IPS DF 19.7 (cell line): ENCODE measurements at places on chromosomes 13 and 19.

DNA sequence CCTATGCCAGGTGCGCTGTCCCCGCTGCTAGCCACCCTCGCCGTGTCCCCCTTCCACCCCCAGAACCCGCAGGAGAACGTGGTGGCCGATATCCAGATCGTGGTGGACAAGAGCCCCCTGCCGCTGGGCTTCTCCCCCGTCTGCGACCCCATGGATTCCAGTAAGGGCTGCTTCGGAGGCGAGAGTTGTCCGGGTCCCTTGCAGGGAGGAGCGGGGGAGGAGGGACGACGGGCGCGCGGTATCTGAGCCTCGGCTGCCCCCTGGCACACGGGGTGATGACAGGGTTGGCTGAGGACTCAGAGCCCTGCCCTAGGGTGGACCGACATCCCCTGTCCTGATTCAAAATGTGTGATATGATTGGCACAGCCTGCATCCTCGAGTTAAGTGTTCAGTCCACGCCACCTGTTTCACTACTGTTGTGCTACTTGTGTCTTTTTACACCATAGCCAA lies 653 bp downstream of the MVB12A start:
- no peak for DNase-seq

- no peak for DNase-seq
These were observed 11.6 kb downstream of the PNPLA6 start for GRCh38 chr19:7547159-7547558.

DNA sequence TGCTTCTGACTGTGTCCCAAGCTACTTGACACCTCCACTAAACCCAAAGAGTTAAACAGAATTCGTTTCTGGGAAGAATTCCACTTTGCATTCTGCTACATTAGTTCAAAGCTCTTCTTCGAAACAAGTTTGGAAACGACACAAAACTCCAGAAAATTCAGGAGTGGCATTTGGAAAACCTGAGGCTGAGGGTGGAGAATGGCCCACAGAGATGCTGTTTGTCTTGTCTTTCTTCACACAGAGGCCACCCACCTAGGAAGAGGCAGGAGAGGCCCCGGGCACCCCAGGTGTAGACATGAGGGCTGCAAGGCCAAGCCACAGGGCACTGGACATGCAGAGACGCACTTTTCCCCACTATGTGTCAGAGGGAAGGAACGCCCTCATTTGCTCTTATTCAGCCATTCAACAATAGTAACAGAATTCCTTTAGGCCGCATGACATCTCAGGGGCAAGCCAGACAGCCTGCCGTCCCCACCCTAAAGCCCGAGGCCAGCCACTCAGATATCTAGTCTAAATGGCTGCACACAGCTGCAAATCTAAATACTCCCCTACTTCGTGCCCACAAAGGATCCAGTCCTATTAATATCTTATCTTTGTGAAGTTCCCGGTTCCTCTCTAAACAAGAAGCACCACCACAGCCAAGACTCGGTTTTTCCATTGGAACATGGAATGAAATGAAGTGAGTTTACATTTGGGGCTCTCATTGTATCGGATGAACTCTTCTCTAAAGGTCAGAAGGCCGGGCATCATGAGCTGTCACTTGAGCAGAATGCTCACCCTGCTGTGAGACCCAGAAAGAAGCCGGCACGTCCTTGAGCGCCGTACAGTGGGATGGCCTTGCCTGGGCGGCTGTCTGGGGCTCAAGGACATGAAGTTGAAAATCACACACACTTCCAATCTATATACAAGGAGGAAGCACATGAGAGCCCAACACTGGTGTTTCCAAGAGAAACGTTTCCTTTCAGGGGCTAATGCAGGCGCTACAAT lies 19.8 kb downstream of the COL4A1 start:
- DNase-seq = no peak

GRCh38 chr13:41802684-41803444 lies 158.0 kb downstream of the VWA8 start:
- no peak for DNase-seq

DNA sequence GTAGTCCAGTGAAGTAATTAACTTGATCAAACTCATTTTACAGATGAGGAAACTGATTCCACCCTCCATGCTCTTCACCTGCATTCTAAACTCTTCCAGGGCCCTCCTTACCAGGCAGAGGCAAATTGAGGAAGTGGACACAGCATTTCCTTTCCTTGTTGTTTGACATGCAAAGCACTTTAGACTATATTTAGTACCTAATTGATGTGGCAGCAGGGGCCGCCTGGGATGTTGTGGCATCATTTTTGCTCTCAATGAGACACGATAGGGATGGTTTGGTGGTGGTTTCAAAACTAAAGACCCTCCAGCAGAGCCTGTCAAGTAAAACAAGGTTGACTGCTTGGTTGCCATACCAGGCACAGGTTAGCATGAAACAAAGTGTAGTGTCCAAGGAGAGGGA lies 7.9 kb downstream of the SIPA1L3 start:
- no peak for DNase-seq

GRCh38 chr19:40489882-40490230 lies 23.1 kb downstream of the SPTBN4 start:
- no peak for DNase-seq

DNA sequence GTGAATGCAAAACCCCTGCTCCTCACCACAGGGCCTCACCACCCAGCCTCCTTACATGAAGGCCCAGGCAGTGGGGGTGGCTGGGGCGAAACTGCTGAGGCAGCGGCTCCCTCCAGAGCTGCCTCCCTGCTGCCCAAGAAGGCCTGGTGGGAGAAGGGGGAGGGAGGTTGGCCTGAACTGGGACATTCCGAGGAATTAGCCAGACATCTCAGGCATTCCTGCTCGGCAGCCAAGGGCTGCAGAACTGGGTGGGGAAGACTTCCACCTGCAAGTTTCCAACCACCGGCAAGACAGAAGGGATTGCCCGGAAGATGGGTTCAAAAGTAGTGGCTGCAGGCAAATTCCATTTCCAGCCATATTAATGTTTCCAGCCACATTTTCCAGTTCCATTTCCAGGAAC lies 2.3 kb upstream of the PSPN start:
- no peak for DNase-seq

DNA sequence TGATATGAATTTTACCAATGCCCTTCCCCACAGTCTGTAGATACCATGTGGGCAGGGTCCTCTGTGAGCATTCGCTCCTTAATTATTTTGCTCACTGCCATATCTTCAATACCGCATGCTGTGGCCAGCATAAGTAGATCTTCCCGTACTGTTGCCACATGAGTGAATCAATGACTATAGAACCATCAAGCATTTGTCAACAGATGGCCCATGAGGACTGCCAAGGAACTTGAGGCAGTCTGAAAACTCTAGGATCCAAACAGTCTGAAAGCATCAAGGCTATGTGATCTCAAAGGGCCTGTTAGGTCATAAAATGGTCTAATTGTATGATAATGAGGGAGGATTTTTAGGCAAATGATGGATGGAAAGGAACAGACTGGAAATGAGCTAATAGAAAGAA lies 27.4 kb upstream of the GPR12 start:
- DNase-seq = no peak

DNA sequence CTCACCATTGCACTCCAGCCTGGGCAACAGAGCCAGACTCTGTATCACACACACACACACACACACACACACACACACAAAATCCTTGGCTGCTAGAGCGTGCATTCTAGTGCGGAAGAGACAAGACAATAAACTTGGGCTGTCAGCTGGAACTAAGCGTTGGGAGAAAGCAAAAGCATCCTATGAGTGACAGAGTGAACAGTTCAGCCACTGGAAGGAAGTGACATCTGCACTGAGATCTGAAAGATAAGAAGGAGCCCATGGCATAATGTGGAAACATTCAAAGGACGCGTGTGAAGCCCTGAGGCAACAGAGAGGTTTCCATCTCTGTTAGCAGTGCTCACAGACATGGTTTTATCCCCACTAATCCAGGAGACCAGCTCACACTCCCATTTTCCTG lies 3.5 kb upstream of the SLC1A5 start:
- DNase-seq = no peak

DNA sequence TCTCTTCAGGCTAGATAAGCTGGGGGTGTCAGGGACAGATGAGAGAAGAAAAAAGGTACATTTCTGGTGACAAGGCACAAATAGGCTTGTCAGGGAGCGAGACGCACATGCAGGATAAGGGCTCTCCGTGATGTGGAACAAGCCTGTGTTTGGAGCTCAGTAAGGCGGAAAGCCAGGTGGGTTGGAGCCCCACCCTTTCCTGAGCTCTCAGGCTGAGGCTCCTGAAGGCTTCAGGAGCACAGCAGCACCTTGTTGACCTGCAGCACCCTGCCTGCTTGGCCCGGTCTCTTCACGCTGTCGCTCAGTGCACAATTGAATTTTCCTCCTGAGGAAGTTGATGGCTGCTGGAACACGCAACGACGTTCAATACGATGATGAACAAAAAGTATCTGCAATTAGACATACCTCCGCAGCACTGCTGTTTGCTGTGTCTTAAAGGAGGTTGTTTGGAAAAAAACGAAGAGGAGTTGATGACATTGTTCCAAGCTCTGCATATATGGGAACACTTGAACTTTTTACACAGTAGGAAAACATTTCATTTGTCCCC lies 29.3 kb downstream of the SERP2 start:
- no peak for DNase-seq

DNA sequence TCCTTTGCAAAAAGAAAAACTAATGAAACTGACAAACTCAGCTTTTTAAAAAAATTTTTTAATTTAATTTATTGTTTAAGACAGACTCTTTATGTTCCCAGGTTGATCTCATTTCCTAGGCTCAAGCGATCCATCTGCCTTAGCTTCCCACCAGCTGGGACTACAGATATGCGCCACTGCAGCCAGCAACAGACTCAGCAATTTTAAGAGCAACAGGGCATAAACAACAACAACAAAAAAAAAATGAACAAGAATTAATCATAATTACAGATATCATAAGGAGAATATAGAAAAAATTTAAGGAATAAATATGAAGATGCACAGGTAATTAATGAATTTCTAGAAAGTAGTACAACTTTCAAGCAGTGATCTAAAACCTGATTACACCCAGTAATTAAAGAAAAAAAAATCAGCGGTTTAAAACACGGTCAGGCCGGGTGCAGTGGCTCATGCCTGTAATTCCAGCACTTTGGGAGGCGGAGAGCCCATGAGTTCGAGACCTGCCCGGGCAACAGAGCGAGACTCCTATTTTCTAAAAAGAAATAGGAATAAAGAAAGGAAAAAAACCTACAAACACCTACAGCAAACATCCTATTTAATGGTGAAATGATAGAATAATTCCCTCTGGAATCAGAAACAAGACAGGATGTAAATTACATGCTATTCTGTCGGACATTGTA lies 1.4 kb downstream of the ZNF699 start:
- no peak for DNase-seq

DNA sequence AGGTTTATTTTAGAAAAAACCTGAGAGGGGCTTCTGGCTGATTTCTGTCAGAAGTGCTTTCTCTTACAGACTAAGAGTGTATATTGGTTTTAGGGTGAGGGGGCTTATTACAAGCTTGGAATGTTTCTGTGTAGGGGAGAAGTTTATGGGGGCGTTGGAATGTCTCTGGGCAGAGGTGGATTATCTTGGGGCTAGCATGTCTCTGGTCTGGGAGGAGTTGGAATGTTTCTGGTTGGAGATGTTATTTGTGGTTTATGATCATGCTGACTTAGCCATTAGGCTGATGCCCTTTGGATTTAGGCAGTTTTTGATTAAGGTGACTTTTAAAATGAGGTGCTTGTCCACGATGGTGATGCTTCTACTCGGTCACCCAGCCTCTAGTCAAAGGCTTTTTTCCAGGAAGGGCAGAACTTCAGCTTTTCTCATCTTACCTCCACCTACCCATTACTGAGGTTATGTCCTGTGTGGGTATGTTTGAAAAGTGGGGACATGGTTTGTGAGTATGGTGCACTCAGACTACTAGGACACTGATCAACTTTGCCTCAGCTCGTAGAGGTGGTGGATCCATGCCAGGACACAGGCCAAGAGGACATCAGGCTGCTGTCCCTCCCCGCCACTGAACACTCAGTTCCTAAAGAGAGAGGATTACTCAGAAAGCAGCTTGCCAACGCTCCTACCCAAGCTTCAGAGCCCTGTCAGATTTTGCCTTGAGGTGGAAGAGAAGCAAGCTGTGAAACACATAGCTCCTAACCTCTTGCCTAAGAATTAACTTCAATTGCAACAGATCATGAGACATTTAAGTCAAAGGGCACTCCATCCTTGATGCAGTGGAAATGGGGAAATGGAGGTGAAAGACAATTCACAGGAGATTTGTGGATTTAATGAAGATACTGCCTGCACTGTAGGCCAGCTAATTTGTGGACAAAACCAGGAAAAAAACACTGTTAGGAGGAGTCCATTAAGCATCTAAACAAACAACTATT lies 63.6 kb downstream of the ZNF44 start:
- DNase-seq = no peak

GRCh38 chr19:33487901-33488800 lies 33.4 kb downstream of the PEPD start:
- no peak for DNase-seq

GRCh38 chr19:14053500-14053899 lies 8.4 kb downstream of the PALM3 start:
- no peak for DNase-seq

- no peak for DNase-seq
These were observed 73.4 kb downstream of the RUBCNL start for GRCh38 chr13:46313432-46314257.

GRCh38 chr19:47209319-47210179 lies 21.4 kb downstream of the BBC3 start:
- no peak for DNase-seq

- DNase-seq = no peak
These were observed 781.3 kb upstream of the MIR17HG start for GRCh38 chr13:90565985-90566713.

GRCh38 chr13:77000475-77000874 lies 8.6 kb downstream of the CLN5 start:
- DNase-seq = no peak

GRCh38 chr13:26619358-26619757 lies 61.9 kb downstream of the WASF3 start:
- DNase-seq = no peak

- no peak for DNase-seq
These were observed 3.2 kb upstream of the METTL21C start for GRCh38 chr13:102697929-102698648.

DNA sequence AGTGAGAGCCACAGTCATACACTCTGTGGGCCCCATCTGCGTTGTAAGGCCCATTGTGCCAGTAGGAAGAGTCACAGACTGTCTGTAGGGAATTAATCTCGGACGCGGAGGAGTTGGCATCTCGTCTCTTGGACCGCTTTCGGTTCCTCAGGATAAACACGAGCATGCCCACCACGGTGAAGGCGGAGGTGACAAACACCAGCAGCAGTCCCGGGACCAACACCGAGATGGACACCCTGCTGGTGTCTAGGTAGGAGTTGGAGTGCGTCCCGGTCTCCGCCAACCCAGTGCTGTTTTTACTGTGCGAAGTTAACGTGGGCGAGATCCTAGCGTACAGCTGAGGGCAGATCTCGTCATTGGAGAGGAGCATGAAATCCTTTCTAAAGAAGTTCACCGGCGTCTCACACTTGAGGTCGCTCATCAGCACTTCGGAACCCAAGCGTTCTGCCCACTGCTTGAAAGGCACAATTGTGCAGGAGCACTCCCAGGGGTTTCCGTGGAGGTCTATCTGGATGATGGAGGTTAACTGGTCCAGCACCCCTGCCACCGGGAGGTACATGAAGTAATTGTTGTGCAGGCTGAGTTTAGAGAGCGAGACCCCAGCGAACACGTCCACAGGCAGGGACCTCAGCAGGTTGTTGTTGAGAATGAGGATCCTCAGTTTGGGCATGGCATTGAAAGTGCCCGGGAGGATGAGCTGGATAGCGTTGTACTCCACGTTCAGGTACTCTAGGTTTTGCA lies 2.7 kb downstream of the SLITRK1 start:
- DNase-seq = no peak
